ENCODE measurements at places on chromosomes 3 and 15.

- no peak for DNase-seq
Observed at GRCh38 chr15:77506311-77507142, 85.8 kb downstream of the HMG20A start.

- no peak for DNase-seq
Observed at GRCh38 chr15:77986891-77987764, 90.4 kb downstream of the TBC1D2B start.

DNA sequence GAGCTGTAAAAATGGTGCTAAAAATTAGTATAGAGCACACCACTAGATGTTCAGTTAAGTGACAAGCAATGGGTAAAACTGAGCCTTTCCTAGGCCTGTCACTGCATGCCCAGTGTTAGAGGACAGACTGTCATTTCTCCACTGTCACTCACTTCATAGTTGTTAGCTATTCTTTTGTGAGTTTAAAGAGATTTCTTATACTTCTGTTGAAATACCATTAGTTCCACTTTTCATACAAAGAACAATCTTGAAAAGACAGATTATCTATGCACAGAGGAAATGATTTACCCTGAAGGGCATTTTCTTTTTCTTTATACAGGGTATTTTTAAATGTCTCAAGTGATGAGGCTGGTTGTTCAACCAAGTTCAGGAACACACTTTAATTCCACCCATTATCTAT, 28.3 kb upstream of the CHMP2B start:
- DNase-seq, result no peak

GRCh38 chr15:74959586-74959939, 3.0 kb upstream of the RPP25 start:
- DNase-seq, result no peak

- DNase-seq, result no peak
Observed at GRCh38 chr3:188351648-188352047, 197.7 kb downstream of the LPP start.

Measured in activated CD4-positive, alpha-beta T cell treated with anti-CD3 and anti-CD28 coated beads, Interleukin-10, Interleukin-2, amounts not matched to agents 100 ng/mL and 50 ng/mL, durations not matched to agents 16 hours and 8 hours (primary cell).